Stimulated activated CD4-positive, alpha-beta T cell treated with anti-CD3 and anti-CD28 coated beads, Interleukin-4, amount 100 ng/mL, for 4 hours (primary cell): ENCODE measurements at places on chromosomes 13 and 19.

DNA sequence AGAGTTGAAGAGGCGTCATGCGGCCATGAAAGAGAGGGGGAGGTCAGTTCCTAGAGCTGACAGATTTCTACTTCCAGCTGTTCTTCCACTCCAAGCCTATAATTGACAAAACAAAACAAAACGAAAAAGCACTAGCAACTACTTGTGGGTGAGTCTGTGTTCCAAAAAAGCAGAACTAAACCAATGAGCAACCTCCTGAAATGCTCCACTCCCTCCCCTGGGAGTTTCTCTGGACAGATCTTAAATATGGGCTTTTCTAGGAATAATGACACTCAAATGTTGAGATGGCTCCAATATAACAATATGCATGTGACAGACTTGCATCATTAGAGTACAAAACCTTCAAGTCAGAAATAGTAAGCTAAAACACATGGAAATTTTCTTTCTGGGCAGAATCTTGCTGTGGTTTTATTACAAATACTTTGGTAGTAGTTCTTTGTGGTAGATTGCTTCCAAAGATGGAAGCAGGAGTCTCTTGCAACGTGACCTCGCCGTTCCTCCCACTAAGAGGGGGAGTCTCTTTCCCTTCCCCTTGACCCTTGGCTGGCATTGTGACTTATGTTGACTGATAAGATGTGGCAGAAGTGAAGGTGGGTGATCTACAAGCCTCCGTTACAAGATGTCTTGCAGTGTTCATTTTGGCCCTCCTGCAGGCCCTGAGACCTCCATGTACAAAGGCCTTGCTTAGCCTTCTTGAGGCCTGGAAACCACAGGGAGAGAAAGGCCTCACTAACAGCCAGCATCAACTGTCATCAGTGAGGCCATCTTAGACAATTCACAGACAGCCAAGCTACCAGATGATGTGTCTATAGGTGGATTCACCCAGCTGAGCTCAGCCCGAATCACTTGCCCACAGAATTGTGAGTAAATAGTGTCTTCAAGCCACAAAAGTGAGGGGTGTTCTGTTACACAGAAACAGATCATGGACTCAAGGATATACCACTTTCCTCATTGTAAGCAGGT lies 173.1 kb upstream of the RFC3 start:
- DNase-seq = no peak

GRCh38 chr13:32426990-32427851 lies 709 bp downstream of the N4BP2L1 start:
- peak; percentile 56 for DNase-seq

- DNase-seq = no peak
Measured at GRCh38 chr13:94061301-94061700, 418.2 kb downstream of the DCT start.

- no peak for DNase-seq
Measured at GRCh38 chr19:57560049-57560491, 407 bp upstream of the ZNF550 start.

DNA sequence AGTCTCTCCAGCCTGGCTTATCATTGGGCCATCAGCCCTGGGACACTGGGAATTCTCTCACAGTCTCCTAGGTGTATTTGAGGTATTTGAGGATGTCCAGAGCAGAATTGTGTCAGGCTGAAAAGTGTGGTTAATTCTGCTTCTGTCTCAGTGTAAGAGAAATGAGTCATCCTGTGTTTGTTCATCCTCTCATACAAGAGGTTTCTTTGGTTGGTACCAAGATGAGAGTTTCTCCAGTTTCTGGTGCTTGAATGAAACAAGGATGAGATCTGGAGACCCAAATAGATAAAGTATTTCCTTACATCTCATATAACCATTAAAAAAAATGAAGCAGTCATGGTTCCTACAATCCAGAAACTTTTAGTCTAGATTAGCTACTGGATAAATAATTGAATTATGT lies 7.7 kb downstream of the ZNF253 start:
- no peak for DNase-seq

DNA sequence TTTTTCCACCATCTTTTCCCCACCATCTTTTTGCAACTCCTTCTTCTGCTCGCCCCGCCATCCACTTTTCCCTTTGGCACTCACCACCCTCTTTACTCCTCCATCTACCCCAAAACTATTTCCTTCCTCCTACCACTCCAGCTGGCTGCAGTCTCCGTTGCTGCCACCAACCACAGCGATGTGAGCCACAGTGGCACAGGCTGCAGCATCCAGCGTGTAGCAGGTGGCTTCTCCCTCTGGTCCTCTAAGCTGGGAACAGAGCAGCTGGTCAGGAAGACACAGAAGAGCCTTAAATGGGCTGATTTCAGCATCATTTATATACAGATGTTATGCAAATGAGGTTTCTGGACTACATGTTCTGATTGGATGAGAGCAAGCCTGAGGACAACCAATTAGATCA lies 144.5 kb downstream of the TNFRSF19 start:
- no peak for DNase-seq

GRCh38 chr13:20924758-20925394 lies 22.3 kb upstream of the XPO4 start:
- peak; percentile 68 for DNase-seq

DNA sequence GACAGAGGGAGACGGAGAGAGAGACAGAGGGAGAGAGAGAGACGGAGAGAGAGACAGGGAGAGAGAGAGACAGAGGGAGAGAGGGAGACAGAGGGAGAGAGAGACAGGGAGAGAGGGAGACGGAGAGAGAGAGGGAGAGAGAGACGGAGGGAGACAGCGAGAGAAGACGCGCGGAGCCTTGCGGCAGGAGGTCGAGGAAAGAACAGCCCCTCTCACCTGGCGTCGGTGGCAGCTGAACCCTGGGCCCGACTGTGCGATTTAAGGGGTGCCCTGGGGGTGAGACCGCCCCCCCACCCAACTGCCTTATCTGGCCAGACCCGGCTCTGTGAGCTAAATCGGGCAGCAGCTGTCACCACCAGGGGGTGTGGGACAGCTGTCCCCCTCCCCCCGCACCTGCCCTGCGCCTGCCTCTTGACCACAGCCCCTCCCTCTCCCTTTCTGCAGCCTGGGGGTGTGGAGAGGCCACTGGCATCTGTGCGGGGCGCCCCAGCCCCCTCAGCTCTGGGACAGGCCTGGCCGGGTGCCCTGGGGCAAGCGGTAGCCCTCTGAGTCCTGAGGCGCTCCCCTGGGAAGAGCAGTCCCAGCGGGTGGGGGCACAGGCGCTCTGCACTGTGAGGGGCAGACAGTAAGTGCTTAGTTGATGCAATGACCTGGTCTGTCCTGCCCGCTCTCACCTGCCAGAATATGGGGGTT lies 10.8 kb downstream of the JOSD2 start:
- no peak for DNase-seq

DNA sequence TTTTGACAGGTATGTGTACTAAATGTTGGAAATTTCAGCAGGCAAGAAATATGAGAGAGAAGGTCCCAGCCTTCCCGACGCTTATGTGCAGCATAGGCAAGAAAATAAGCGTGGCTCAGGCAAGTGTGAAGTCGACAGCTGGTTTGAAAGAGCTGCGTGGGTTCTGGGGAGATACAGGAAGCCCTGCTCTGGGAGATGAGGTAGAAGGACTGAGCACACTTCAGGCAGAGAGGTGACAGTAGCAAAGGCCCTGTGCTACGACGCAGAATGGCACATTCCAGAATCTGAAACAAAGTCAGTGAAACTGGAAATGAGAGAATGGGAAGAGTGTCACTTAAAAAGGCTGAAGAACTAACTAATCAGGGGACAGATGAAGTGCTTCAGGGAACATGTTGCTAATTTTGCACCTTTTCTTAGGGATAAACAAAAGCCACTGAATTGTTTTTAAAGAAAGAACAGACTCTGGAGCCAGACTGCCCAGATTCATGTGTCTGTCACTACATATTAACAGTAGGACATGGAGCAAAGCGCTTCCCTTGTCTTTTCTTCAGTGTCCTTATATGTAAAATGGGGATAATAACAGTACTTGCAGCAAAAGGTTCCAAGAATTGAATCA lies 160.1 kb downstream of the SPRY2 start:
- no peak for DNase-seq

DNA sequence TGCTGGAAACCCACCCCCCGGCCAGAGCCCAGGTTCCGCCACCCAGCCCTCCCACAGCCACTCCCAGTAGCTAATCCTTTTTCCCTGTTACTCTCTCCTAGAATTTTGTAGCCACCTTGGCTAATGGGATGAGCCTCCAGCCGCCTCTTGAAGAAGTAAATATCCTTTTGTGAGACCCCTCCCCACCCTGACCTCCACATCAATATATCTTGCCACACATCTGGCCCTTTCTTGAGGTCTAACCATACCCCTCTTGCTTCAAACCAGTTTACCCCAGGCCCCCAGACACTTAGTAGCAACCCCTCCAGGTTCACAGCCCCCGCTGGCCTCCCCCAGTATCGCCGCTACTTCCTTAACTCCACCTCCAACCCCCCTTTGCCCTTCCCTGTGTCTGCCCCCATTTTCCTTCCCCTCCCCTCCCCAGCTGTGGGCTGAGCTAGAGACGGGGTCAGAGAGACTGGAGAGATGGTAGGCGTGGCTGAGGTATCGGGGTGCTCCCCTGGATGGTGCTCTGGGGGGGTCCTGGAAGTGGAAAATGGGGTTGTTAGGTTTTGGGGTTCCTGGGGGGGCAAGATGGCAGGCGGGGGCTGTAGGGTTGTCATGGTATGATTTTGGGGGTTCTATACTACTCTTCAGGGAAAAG lies 2.8 kb downstream of the PRMT1 start:
- no peak for DNase-seq

- no peak for DNase-seq
Measured at GRCh38 chr13:104979281-104980030, 1556.0 kb downstream of the EFNB2 start.

DNA sequence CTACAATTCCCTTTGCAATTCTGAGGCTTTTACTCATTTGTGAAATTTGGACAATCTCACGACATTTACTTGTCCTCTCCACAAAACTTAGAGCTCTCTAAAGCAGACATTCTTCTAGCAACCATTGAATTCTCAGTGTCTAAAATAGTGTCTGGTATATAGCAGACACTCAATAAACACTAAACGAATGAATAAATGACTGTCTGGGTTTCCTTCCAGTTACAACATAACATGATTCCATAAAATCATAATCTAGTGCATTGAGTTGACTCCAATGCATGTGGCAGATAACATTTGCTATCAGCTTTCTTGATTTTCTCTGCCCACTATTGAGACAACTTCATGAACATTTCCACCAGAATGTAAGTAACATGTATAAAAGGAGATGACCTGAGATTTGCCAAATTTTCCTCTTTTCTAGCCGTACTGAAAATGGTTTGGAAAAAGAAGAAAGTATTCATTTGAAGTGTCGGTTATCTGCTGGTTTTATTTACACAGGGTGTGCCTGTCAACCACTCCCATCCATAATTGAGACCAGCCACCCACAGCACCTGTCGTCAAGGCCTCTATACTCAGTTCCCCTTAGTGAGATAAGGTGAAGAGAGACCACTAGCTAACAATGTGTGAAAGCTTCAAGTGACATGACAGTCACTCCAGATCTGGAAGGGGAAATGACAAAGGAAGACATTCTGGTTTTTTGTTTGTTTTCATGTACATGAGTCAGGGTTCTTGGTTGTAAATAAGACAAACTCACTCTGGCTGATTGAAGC lies 4.8 kb upstream of the SERP2 start:
- no peak for DNase-seq

DNA sequence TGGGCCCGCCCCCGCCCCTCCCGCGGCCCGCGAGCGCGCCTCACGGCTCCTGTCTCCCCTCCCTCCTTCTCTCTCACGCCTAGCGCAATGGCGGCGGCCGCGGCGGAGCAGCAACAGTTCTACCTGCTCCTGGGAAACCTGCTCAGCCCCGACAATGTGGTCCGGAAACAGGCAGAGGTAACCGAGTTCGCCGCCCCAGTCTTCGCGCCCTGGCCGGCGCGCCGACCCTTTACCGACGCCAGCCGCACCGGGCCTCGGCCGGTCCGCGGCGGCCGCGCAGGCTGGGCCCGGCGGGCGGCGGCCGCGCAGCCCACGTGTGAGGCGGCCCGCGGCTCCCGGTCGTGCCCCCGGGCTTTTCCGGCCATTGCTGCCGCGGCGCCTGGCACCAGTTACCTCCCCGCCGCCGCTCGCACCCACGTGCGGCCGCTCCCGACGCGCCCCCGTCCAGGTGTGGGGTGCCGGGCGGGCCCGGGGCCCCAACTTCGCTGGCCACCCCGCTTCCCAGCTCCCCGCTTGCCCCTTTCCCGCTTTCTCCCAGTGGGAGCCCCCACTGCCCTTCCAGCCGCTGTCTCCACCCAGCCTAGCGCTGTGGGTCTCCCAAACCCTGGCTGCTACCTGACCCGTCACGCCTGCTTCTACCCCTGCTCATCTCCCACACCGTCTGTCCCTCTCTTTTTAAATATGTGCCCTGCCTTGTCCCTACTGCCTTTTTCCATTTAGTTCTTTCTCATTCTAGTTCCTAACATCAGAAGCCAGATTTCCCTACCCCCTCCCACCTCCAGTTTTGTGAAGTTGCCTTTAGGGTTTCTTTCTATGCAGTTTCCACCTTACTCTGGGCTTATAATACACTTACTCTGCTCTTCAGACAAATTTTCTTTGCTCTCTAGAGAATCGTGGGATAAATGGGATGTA lies 23.4 kb downstream of the IPO5 start:
- peak; percentile 27 for DNase-seq

- no peak for DNase-seq
Measured at GRCh38 chr13:109989155-109989554, 202.8 kb upstream of the IRS2 start.

- DNase-seq = peak; percentile 10
Measured at GRCh38 chr19:21677696-21678418, 89.5 kb downstream of the ZNF100 start.

GRCh38 chr13:81738364-81738763 lies 1397.4 kb upstream of the SPRY2 start:
- no peak for DNase-seq

- no peak for DNase-seq
Measured at GRCh38 chr13:46529216-46529919, 23.6 kb upstream of the LRCH1 start.

GRCh38 chr13:100549316-100549715 lies 39.3 kb downstream of the GGACT start:
- DNase-seq = no peak

DNA sequence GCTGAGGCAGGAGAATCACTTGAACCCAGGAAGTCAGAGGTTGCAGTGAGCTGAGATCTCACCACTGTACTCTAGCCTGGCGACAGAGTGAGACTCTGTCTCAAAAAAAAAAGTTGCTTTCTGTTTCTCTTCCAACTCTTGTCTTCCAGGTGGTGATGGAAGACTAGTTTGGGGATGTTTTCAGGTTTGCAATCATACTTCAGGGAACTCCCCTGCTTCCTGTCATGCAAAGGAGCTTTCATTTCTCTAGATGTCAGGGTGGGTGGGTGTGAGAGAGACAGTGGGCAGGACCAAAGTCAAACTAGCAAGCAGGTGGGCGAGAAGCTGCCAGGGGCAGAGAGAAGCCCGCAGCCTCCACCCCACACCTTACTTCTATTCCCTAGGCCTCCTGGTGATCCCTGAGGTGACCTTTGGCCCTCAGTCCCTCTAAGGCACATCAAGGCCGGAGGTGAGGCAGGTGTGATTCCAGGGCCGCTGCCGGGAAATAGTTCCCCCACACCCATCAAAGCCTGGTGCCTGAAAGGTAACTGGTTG lies 25.7 kb downstream of the CCNE1 start:
- DNase-seq = peak; percentile 71

- DNase-seq = no peak
Measured at GRCh38 chr13:114047358-114047881, 73.5 kb upstream of the C13orf46 start.
